ENCODE measurements at places on chromosomes 3 and 15.

DNA sequence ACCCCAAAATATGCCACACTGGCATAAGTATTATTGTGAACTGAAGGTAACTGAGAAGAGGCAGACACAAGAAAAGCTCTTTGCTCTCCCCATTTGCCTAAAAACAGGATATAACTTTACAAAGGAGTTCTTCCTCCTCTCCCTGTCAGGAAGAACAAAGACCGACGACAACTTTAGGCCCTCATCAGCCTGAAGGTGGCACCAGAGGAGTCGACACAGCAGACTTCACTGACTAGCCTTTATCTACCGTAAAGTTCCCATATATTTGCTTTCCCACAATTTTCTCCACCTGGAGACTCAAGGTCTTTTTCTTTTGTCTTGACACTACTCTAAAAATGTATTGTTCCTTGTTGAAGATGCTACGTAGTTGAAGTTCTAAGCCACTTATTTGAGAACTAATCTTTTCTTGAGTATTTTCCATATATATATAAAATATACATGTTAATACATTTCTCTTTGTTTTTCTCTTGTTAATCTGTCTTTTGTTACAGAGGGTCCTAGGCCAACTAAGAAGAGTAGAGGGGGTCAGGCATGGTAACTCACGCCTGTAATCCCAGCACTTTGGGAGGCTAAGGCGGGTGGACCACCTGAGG lies 16.2 kb upstream of the XIRP1 start:
- peak; percentile 74 for DNase-seq

- no peak for DNase-seq
Measured at GRCh38 chr3:4690277-4690676, 197.1 kb downstream of the ITPR1 start.

GRCh38 chr3:179450901-179451264 lies 387 bp downstream of the GNB4 start:
- peak; percentile 61 for DNase-seq

DNA sequence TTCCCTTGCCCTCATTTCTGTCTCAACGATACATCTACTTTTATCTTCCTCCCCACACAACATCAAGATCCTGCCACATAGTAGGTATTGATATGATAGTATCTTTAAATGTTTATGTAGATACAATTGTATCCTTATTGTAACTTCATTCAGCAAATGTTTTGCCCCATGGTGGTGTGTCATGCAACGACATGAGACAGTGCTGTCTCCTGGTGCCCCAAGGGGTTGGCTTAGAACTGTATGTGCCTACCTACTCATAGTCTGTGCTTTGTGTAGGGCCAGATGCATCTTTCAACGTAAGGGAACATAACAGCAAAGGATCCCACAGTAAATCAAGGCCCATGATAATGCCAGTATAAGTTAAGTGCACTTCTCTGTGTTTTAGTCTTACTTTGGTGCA lies 2.8 kb upstream of the CD47 start:
- DNase-seq = no peak

DNA sequence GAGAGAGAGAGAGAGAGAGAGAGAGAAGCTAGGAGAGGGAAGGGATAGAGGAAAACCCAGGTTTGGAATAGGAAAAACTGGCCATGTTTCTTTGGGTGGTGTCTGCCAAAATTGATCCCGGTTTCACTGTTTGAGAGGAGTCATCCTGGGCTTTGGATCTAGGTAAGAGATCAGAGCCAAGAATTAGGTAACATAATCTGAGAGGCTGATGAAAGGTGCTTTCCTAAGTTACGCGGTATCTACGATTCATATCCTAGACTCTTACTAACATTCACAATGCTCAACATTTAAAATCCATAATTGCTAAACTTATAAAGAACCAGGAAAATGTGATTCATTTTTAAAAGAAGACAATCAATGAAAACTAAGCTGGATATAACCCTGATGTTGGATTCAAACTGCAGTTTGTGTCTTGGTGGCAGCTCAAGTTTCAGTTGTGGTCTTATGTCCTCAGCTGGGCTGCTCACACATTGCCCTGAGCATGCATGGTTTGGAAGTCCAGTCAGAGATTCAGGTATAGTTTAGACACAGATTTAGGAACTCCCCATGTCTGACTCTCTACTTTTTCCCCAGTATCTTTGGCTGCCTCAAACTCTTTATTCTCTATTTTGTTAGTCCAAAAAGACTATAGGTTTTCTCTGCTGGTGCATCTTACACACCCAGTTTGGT lies 42.5 kb upstream of the FMN1 start:
- no peak for DNase-seq

- DNase-seq = no peak
Measured at GRCh38 chr3:71966185-71966584, 181.2 kb upstream of the PROK2 start.

DNA sequence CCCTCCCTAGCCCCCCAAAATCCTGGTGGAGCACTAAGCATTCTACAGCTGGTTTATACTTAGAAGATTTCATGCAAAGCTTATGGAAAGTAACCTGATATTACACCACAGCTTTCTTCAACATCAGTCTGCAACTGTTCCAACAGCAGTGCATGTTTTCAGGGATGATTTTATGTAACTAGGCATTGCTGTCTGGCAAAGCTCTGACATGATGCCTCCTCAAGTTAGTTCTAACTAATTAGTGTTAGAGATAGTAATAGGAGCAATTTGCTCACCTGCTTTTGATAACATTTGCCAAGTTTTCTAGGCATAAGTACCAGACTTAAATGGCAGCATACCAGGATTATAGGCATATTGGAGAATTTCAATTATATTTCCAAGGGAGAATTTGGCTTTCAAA lies 330.3 kb upstream of the SGO1 start:
- DNase-seq = no peak

DNA sequence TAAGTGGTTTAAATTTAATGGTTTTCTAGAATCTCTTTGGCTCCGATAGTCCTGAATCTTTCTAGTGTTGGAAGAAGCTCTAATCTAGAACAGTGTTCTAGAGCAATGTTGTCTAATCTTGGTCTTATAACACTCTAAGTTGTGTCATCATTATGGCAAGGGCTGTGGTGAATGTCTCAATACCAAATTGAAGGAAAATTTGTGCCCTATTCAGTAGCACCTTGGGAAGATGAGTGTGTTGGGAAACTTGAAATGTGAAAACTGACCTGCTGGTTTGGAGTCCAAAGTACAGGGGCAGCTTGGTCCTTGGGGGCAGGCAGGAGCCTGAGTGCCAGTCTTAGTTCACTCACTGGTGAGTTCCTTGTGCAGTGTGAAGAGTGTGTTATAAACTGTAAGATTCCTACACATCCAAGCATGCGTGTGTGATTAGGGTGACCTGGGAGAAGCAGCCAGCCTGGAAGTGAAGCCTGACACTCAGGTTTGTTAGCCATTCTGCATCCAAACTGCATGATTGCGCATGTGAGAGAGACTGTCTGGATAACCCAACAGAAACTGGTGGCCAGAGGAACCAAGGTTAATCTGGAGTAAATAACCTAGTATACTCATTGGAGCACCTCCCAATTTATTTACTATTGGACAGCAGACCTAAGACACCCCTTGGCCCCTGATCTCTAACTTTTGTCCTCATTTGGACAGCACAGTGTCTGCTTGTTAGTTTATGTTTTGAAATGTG lies 14.6 kb downstream of the ZNF592 start:
- DNase-seq = no peak

DNA sequence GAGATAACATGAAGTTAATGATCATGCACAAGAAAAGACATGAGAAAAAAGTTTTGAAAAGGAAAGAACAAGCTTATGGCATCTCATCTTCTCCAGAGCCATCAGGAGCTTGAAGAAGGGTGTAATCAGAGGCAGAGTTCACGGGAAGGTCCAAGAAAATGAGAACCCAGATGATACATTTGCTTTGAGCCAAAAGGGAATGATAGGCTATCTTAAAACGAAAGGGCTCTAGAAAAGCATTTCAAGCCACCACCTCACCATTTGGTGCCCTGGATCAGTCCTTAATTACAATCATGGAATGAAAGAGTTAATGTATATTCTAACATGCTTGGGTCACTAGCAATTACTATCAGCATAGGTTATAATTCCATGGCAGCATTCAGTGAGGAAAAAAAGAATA lies 781.8 kb downstream of the ROBO1 start:
- DNase-seq = no peak

GRCh38 chr3:13211605-13212210 lies 138.5 kb upstream of the IQSEC1 start:
- no peak for DNase-seq

- DNase-seq = no peak
Measured at GRCh38 chr3:174219738-174220137, 639.4 kb upstream of the NAALADL2 start.

DNA sequence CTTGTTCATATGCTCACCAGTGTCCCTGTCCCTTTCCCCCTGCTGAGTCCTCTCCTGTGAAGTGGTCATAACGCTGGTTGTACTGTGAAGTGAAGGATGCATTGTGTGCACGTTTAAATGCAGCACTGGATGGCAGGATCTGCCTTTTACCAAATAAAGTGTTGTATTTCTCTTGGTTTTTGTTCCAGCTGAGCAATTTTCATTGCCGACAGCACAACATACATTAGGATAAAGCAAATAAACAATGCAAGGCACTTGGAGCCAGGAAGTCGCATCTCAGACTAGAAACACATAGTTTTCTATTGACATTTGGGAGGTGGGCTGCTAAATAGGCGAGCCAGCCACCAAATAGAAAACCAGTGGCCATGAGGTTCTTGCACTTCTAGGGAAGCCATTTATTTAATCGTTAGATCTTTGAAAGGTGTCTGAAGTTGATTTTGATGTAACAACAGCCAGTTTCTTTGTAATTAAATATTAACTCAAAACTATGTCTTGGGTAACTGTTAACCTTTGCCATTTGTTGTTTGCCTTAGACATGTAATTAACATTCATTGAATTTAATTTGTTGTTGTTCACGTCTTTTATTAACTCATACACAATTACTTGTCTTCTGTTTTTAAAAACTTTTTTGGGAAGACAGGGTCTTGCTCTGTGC lies 185.3 kb downstream of the FNDC3B start:
- DNase-seq = no peak

GRCh38 chr15:79084308-79084968 lies 6.1 kb downstream of the RASGRF1 start:
- no peak for DNase-seq

DNA sequence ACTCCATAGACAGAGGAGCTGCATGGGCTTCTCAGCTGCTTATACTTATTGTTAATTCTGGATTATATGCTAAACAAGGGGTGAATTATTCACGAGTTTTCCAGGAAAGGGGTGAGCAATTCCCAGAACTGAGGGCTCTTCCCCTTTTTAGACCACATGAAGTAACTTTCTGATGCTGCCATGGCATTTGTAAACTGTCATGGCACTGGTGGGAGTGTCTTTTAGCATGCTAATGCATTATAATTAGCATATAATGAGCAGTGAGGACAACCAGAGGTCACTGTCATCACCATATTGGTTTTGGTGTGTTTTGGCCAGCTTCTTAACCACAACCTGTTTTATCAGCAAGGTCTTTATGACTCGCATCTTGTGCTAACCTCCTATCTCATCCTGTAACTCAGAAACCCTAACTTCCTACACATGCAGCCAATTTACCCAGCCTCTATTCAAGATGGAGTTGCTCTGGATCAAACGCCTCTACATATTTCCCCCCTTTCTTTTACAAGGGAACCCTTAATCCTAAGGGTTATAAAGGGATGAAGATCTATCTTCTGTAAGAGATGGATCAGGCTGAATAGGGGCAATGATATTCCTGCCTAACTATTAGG lies 12.1 kb upstream of the DMXL2 start:
- DNase-seq = no peak

DNA sequence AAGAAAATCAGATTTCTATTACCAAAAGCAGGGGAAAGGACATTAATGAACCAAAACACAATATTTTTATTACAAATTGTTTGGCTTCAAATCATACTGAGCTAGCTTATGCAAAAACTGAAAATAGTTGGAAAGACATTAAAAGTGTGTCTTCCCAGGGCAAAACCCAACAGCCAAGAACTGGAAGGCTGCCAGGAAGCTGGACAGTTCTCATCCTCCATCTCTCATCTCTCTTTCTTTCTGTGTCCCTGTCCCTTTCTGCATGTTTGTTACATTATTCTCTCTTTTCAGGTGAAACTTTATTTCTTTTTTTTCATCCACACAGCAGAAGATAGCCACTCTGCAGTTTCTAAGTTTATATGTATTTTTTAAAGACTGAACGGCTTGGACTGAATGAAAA lies 41.1 kb upstream of the SNTN start:
- DNase-seq = no peak

Data from AG08395 (cell line).